ENCODE measurements at places on chromosomes 13 and 19.

- no peak for DNase-seq
Observed at GRCh38 chr19:14482172-14482941, 7.2 kb upstream of the PTGER1 start.

DNA sequence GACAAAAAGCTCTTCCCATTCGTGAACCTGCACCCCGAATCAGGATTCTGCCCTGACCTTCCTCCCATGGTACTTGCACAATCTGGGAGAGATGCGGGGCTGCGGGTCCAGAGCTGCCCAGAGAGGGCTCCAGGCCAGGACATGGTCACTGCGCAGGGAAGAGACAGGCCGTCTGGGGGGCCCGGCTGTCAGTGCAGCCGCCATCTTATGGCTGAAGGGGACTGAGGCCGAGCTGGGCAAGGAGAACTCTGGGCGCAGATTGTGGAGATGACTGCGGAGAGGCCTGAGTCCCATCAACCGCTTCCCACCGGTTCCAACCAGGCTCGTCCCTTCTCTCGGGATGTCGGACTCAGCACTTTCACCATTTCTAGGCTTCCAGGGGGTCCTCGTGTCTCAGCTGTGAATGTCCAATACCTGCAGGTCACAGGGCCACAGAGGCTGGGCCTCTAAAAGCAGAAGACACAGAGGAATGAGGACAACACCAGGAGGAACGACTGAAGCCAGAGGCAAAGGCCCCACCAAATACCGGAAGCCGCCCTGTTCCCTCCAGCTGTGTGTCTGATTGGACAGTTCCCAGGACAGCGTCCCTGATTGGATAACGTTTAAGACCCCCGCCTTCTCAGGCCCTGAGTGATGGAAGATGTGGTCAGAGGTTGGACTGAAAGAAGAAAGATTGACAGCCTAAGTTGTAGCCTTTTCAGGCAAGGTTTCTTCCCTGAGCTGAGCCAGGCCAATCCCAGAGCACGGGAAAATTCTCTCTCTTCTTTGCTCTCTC is 117.1 kb upstream of the ZNF91 start:
- DNase-seq: no peak

DNA sequence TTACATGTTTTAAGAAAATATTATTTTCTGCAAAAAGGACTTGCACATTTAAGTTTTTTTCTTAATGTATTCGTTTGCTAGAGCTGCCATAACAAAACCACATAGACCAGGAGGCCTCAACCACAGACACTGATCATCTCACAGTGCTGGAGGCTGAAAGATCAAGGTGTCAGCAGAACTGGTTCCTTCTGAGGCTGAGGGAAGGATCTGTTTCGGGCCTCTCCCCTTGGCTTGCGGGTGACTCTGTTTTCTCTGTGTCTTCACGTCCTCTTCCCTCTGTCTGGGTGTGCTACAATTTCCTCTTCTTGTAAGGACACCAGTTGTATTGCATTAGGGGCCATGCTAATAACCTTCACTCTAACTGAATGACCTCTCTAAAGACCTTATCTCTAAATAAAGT is 364.2 kb downstream of the IRS2 start:
- no peak for DNase-seq

DNA sequence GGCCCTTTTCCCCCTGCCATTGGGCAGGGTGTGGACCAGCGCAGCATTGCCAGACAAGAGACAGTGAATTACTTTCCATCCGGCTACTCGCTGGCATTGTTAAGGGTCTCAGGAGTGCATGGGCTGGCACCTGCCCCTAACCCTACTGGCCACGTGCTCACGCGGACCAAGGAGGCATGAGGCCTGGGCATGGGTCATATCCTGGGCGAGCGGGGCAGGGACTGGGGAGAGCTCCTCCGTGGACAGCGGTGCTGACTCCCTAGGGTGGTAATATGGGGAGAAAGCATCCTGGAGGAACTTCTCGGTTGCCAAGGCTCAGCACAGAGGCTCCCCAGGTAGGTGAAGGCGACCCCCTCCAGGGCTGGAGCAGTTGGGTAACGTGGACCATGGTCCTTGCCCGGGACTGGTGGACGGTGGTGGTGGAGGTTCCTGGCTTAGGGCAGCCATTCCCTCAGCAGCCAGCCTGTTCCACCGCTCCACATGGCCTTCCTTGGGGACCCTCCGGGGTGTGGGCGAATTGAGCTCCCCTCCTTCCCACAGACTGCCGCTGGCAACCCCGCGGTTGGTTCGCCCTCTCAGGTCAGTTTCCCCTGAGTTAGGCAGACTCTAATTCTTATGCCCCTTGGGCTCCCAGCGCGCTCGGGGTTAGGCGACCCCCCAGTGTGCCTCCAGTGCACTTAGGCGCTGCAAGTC is 465.1 kb downstream of the SLITRK5 start:
- DNase-seq: no peak

- DNase-seq: no peak
Observed at GRCh38 chr19:5251096-5252065, 89.2 kb downstream of the PTPRS start.

DNA sequence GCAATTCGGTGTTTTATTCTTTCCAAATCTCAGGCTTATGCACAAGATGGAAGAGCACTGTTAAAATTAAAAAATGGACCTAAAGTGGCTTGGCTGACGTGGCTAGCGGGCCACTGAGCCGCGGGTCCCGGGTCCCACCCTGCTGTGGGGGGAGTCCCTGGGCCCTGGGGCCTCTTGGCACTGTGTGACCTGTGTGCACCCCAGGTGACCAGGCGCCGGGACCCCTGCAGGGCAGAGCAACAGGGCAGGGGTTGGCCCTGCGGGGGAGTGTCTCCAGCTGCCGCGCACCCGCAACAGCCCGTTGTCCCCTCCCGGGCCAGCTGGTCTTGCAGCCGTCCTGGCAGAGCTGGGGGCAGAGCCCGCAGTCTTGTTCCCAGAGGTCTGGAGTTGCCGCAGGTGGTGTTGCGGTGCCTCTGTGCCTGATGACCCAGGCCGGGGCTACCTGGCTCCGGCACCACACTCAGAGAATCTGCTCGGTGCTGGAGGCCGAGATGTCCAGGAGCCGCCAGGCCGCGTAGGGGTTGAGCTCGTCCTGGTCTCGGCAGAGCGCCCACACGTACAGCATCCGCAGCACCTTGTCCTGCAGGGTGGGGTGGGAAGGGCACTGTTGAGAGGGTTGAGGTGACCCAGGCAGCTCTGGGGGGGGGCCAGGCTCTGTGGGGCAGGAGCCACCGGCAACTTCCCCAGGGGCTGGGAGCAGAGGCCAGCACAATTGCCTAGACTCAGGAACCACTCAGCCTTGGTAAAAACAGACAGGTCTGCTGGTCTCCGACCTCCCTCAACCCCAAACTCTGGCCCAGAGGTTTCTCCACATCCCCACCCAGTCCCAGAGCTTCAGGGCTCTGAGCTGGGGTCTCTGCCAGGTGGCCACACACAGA is 1.0 kb upstream of the CTXN1 start:
- DNase-seq: no peak

DNA sequence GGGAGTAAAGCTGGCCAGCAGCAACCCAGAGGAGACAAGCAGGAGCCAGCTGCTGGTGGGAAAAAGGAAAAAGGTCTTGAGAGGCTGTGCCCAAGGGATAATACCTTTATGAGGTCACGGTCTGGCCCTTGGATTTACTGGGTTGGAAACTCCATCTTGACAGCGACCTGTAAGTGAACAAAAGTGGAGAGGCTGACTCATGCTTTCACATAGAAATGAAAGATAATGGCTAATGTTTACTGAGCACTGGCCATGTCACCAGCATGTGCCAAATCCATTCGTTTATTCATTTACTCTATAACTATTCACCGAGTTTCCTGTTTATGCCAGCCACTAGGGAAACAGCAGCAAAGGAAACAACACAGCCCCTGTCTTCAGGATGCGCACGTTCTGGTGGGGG is 4.7 kb downstream of the VRK3 start:
- DNase-seq: no peak

DNA sequence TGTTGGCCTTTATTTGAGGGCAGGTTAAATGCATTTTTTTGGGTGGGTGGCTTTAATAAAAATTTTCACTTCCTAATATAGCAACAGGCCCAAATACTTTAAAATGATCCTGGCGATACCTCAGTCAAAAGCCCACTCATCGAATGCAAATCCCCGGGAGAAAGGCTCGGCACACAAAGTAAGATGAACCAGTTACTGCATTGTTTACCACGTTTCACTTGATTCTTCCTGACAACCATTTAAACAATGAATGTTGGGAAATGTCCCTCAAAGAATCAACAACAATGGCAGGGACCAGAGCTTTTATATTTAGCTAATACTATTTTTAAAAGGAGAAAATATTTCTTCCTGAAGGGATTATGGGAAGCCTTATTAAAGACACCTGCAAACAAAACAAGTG is 187.7 kb downstream of the ABCC4 start:
- DNase-seq: no peak

- no peak for DNase-seq
Observed at GRCh38 chr13:71030784-71031183, 836.2 kb downstream of the DACH1 start.

- DNase-seq: no peak
Observed at GRCh38 chr13:93361703-93362102, 135.1 kb downstream of the GPC6 start.

DNA sequence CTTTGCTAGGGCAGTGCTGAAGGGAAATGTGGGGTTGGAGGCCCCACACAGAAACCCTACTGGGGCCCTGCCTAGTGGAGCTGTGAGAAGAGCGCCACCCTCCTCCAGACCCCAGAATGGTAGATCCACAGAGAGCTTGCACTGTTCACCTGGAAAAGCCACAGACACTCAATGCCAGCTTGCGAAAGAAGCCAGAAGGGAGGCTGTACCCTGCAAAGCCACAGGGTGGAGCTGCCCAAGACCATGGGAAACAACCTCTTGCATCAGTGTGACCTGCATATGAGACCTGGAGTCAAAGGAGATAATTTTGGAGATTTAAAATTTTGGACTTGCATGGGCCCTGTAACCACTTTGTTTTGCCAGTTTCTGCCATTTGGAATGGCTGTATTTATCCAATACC is 615.4 kb upstream of the MIR17HG start:
- DNase-seq: no peak

- DNase-seq: peak; percentile 13
Observed at GRCh38 chr13:42333613-42334328, 61.8 kb downstream of the AKAP11 start.

GRCh38 chr13:32589471-32589870 is 3.2 kb downstream of the PDS5B start:
- peak; percentile 38 for DNase-seq

DNA sequence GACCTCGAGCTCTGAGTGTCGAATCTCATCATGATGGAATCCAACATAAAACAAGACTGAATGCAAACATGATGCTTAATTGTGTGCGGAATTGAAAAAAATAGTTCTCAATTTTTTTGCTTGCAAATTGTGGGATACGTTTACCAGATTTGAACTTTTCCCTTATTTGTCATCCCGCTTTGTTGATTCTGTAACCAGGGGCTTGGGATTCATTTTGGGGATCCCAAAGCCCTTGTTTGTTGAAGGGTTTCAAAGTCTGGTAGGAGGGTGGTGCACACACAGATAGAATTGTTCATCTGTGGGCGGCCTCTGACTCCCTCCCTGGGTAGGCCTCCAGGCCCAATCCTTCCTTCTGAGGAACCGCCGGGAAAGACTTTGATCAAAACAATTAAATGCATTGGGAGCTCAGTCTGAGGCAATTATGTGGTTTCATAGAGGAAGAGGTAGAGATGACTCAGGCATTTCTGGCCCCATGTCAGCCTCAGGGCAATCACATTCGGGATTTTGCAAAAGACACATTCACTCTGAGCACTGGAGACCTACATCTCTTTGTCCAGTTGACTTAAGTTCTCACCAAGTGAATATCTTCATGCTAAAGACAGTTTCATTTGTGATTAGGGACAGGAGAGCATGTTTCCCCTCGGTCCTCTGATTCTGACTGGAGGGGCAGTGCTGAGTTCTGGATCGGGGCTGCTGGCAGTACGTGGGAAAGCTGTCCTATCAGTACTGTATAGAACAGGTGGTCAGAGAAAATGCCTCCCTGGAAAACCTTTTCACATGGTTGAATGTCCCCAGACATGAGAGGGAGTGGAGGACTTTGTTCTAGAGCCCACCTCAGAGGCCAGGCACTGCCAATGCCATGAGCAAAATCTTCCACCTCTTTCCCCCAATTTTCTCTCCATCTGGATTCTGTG is 27.8 kb upstream of the IGFL4 start:
- peak; percentile 84 for DNase-seq

DNA sequence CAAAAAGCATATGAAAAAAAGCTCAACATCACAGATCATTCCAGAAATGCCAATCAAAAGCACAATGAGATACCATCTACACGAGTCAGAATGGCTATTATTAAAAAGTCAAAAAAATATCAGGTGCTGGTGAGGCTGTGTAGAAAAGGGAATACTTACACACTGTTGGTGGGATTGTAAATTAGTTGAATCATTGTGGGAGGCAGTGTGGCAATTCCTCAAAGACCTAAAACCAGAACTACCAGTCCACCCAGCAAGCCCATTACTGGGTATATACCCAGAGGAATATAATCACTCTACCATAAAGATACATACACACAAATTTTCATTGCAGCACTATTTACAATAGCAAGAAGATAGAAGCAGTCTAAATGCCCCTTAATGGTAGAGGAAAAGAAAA is 529.9 kb downstream of the SLITRK1 start:
- DNase-seq: no peak

Measured in fibroblast of lung (primary cell).